ENCODE measurements at places on chromosomes 16 and 17.
A peak's percentile ranks its signal among the peaks of the same experiment; 100 is the strongest.

DNA sequence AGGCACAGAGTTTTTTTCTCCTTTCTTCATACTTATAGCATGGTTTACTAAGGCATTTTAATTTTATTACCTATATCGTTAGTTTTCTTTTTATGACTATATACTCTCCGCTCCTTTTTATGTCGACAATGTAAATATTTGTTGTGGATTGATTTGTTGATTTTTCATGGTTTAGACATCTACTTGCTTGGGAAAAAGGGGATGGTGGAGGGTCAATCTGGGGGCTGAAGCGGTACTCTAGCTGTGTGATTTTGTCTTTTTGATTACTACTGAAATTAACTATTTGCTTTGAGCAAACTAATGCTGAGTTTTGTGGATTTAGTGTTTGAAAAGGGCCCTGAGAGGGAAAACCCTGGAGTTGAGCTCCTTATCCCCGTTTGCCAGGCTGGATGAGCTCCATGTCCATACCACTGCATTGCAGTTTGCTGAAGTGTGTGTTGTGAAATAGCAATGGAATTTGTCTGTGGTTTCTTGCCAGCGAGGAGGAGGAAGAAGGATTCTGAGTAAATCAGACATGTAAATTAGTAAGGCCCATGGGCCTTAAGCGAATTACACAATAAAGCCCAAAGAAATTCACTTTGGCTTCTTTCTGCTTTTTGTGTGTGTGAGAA, 72.0 kb downstream of the FTO start:
- no peak for DNase-seq

DNA sequence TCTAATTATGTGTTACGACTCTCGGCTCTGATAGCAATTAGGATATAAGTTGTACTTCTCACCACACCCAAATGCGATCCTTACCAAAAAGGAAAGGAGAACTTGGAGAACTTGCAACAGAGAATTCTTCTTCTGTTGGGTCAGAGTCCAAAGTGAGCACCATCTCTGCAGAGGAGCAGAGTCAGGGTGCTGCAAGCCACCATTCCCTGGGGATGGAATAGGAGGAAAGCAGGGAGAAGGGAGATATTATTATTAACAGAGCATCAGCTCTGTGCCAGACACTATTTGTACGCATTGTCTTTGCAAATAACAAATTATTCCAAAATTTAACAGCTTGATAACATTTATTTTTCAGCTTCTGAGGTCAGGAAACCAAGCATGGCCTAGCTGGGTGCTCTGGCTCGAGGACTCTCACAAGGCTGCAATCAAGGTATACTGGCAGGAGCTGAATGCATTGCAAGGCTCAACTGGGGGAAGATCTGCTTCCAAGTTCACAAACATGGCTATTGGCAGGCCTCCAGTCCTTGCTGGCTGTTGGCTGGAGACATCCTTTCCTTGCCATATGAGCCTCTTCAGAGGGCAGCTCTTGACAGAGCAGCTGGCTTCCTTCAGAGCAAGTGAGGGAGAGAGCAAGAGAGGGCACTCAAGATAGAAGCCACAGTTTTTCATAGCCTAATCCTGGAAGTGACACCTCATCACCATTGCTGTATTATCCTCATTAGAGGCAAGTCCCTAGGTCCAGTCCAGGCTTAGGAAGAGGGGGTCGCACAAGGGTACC, 296.2 kb upstream of the CDH5 start:
- DNase-seq, result no peak

DNA sequence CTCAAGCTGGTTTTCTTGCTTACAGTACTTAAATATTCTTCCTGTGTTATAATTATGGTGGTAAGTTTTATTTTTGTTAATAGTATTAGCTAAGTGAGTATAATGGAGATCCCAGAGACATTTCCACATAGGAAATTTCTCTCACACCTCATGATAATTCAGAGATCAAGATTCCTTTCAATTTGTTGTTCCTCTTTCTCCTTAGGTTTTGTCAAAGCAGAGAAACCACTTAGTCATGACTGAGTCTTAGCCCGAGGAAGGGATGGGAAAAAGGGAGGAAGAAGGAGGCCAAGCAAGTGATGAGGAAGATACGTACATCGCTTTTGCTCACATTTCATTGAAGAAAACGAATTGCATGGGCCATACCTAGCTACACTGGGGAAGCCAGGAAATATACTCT, 18.4 kb downstream of the ESRP2 start:
- DNase-seq, result no peak

GRCh38 chr16:51813609-51814008, 662.5 kb upstream of the SALL1 start:
- no peak for DNase-seq

DNA sequence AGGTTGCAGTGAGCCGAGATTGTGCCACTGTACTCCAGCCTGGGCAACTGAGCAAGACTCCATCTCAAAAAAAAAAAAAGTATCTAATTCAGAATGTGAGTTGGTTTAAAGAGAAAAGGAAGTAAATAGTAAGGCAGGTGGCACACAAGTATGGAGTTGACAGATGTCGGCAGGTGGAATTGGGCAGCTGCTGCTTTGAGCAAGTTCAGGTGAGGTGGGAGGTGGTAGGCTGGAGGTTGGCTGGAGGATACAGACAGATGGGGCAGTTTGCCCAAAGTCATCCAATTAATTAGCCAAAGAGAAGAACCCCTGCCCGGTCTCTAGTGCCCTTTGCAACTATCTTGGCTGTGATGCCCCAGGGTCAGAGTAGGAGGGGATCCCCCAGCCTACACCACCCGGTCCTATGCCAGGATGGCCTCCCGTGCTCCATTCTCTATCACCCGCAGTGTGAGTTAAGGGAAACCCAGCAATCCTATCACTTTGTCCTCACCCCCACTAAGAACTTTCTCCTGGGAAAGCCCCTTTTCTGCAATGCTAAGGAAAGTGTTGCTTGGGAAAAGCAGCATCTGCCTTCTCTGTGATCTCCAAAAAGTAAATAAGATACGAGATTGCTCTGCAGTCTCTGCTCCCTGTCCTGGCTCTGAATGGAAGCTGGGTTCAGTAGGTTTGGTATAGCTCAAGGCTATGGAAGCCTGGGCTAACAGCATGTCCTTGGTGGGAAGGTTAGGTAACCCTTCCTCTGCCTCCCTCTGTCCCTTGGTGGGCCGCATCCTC, 32.2 kb downstream of the SLC12A3 start:
- DNase-seq, result no peak

DNA sequence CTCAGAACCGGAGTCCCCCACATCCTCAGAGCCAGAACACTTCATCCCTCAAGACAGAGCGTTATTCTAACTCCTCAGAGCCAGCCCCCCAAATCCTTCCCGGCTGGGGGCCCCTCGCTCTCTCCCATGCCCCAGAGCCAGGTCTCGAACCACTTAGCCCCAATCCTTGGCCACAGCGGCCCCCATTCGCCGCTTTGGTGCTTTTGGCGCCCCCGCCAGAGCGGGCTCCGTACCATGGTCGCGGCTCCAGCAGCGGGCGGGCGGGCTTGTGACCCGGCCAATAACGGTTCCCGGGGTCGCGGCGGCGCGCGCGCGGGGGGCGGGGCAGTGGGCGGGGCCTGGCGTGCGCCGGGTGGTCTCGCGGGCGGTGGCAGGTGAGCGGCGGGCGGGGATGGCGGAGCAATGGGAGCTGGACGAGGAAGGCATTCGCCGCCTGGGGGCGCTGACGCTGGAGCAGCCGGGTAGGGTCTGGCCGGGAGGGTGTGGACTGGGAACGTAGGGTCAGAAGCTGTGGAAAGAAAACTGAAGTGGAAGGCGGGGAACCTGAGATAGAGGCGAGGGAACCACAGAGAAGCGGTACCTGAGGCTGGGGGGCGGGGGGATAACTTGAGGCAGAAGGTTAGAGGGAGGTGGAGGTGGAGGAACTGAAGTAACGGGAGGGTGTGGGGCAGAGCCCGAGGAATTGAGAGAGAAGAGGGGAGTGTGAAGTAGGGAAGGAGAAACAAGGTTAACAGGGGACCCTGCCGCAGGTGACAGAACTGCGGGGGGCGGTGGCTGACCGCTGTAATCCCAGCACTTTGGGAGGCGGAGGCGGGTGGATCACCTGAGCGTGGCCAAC, at the start of the genes KCTD19 and LRRC36:
TSS of gene KCTD19 (minus strand) at position 270 of the 838 bp plus-strand sequence. CDS start at position 236, 34 bp downstream.
TSS of gene LRRC36 (plus strand) at position 344 of the 838 bp plus-strand sequence. CDS start at position 392, 48 bp downstream.
- peak; percentile 63 for DNase-seq

GRCh38 chr17:59825533-59826322, 67.0 kb downstream of the TUBD1 start:
- DNase-seq, result peak; percentile 38

DNA sequence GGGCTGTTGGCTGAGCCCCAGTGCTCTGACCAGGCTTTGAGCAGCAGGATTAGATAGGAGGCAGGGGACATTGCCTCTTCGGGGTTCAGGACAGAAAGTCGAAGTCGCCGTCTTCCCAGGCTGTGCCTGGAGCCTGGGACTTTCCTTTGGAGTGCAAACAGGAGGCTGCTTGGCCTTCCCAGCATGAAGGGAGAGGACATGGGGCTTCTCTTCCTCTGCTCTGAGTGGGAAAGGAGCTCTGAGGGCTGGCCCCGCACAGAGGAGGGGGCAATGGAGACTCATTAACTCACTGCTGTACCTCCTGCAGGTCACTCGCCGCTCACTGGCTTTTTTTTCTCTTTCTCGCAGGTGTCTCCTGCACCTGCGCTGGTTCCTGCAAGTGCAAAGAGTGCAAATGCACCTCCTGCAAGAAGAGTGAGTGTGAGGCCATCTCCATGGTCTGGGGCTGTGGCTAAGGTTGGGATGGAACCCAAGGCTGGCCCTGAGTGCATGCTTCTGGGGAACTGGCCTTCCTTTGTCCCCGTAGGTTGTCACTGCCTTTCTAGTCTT, 642 bp downstream of the MT1F start:
- no peak for DNase-seq

DNA sequence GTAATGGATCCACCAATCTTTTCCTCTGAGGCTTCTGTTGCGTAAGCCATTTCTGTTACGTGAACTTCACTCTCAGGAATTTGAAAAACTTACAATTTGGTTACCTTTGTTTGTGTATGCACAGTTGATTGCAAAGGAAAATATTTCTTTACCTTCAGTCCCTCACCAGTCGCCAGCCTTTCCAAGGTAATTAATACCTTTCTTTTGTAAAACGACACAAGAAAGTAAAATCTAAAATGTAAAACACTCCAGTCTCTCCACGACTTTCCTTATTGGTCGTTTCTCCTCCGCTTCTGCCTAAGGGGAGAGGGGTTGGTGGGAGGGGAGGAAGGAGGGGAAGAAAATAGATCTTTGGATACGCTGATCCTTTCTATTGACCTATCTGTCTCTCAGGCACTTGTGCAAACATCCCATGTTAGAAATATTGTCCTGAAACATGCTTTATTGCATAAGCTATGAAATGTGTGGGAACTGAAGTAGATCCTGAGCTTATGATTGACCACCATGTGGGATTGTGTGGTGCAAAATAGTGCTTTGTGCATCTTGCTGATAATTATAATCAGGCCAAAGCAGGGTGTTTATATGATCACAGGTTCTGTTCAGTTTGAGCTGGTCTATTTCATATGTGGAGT, 32.4 kb upstream of the EFCAB13 start:
- no peak for DNase-seq

DNA sequence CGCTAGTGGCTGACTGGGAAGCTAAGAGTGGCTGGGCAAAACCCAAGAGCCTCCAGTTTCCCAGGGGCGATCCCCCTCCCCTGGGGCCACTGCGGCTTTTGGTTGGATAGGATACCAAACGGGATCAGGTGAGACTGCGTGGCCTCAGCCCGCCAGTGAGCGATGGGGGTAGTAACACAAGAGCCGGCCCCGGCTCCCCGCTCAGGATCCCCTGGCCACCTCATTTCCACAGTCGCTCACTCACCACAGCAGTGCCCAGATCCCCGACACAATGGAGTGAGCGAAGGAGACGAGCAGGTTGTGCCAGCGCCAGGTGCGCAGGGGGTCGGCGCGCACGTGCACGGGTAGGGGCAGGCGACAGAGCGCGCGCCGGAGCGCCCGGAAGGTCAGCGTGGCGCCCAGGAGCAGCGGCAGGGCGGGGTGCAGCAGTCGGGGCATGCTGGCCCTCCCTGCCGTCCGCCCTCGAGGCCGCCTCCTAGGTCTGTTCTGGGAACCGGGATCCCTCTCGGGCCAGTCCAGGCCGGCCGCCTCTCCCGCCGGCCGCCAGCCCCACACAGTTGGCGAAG, 290 bp downstream of the TLCD1 start:
- peak; percentile 87 for DNase-seq

- no peak for DNase-seq
These were observed 34.8 kb downstream of the RFFL start for GRCh38 chr17:35028531-35029262.

- no peak for DNase-seq
These were observed 2.4 kb downstream of the ZNF213 start for GRCh38 chr16:3137267-3137666.

DNA sequence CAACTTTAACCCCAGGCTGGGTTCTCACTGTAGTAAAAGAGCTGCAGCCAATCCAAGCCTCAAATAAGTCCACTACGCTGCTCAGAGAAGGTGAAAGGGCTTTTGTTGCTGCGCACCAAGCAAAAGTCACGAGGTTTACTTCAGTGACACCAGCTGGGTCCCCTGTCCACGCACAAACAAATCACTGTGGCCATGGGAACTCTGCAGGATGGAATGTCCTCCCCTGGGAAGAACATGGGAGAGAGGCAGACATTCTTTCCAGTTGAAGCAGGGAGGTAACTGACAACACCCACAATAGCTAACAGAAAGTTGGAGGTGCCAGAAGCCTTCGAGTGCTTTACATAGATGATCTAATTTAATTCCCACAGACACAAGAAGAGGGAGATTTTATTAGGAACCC, 181.9 kb downstream of the PMP22 start:
- no peak for DNase-seq

GRCh38 chr16:46911038-46911437, 26.9 kb downstream of the GPT2 start:
- peak; percentile 47 for DNase-seq

DNA sequence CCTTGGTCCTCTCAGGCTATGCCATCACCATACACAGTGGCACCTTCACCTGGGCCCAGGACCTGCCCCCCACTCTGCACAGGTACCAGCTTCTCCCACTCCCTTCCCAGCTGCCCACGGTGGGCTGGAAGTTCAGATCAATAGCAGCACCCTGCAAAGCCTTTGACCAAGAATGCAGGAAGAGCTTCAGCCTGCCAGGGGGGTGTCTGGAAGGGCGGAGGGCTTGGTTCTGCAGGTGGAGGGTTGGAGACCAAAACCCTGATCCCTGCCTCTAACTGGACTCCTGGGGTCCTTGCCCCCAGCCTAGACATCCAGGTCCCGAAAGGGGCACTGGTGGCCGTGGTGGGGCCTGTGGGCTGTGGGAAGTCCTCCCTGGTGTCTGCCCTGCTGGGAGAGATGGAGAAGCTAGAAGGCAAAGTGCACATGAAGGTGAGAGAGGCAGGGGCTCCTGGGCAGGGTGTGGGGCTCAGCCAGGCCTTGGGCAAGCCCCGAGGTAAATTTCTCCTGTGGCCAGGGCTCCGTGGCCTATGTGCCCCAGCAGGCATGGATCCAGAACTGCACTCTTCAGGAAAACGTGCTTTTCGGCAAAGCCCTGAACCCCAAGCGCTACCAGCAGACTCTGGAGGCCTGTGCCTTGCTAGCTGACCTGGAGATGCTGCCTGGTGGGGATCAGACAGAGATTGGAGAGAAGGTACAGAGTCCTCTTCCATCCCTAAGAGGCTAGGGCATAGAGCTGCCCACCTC, 34.3 kb downstream of the ABCC3 start:
- DNase-seq, result no peak

GRCh38 chr17:5236938-5237540, 2.4 kb upstream of the SCIMP start:
- DNase-seq, result no peak
